ENCODE measurements at places on chromosomes 3 and 15. TPM values are rescaled to one million over a fixed set of nuclear protein-coding genes. Genes with fewer than 3 reads are reported as not detected.
A peak's percentile ranks its signal among the peaks of the same experiment; 100 is the strongest.

DNA sequence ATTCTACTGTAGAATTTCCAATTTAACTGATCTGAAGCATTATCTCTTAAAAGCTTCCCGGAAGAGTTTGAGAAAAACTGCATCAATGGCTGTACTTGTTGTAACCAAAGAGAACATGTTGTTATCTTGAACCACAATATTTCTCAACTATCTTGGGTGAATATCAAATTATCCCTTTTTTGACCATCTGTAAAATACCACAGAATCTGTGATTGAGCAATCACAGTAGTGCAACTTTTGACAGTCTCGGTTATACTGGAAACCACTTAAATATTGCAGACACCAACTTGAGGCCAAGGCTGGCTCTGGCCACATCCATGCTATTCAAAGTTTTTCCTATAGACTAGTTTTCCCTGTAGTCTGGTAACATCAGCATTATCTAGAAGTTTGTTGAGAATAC lies 842.8 kb upstream of the EPHA6 start:
- DNase-seq, result no peak

- peak; percentile 63 for DNase-seq
Observed at GRCh38 chr3:44323341-44323955, 15.1 kb upstream of the TCAIM start.

GRCh38 chr3:14889205-14889604 lies 58.2 kb upstream of the NR2C2 start:
- no peak for DNase-seq

DNA sequence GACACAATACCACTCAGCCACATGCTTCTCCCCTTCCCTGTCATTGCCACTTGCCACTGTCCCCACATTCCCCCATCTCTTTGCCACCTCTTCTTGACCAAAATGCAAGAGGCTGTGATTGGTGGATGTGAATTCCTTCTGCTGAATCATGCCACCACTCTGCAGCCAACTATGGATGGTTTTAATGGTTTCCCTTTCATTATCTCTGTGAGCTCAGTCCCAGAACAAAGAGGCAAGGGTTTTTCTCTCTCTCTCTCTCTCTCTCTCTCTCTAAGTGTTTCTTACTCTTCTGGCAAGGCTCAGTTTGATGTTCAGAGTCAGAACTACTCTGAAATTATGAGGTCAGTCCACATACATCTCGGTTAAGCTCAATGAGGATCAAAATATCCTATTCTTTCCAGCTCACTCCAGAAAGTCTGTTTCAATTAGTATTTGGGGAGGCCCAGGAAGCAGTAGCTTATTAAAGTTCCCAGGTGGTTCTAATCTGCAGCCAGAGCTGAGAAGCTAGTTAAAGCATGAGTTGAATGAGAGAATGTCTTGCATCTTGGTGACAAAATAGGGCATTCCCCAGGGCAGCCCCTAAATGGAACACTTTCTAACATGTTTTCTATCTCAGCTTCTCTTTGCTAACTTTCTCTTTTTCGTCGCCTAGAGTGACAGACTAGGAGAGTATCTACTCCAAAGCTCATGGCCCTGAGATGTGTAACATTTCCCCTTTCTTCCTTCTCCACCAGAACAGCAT lies 8.5 kb upstream of the ILDR1 start:
- no peak for DNase-seq

DNA sequence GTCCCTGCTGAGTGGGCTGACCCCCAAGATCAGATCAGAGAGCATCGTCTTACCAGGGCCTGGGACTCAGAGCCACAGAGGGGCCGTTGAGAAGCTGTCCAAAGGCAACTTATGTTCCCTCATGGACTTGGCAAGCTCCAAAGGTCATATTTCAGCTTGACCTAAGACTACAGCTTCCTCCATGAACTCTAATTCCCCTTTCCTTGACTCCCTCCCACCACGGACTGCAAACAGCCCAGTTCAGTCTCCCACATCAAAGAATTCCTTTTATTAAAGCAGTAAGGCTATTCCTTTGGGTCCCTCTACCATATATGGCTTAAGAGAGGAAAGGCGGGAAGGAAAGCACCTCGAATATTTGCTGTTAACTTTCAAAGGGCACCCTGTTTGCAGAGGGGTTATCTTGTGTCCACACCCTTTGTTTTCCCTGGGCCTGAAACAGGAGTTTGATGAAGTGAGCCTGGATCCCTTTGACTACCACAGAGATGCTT lies 146.1 kb upstream of the THBS1 start:
- no peak for DNase-seq

- no peak for DNase-seq
Observed at GRCh38 chr3:122272879-122273278, 52.2 kb upstream of the CSTA start.

- no peak for DNase-seq
Observed at GRCh38 chr3:134690226-134690625, 39.4 kb upstream of the KY start.

DNA sequence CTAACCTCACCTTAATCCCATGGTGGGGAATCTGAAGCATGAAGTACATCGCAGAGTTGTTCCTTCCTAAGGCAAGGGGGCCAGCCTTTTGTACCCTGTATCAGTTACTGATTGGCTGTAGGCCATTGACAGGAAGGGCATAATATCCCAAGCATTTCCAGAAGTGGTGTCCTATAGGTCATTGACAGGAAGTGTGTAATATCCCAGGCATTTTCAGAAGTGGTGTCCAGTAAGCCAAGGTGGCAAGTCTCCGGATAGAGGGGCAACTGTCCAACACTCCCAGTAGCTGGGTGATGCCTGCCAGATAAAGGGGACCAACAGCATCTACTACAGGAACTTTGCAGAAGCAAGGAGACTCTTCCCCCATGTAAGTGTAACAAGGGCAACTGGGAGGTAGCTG lies 52.1 kb upstream of the MYRIP start:
- no peak for DNase-seq

- DNase-seq, result no peak
Observed at GRCh38 chr3:158103887-158104327, 2.3 kb downstream of the SHOX2 start.

GRCh38 chr15:44033894-44034293 lies 161.2 kb downstream of the FRMD5 start:
- DNase-seq, result peak; percentile 53

GRCh38 chr3:184275381-184275701 lies 481 bp upstream of the ECE2 start:
- no peak for DNase-seq

DNA sequence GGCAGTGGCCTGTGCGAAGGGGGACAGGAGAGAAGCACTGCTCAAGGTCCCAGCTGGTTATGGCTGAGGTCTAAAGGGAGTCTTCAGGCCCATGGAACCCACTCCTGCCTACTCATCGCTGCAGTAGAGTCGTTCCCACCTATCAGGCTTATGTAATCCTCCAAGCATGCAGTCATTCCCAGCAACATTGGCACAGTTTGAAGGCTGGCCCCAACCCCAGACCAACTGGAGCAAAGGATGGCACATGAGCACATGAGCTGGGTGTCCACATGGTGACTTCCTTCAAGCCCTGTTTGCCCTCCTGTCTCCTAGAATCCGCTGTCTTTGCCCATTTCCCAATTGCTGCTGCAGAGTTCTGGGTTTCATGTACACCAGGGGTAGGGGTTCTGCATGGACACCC lies 60.5 kb upstream of the FGD5 start:
- no peak for DNase-seq

DNA sequence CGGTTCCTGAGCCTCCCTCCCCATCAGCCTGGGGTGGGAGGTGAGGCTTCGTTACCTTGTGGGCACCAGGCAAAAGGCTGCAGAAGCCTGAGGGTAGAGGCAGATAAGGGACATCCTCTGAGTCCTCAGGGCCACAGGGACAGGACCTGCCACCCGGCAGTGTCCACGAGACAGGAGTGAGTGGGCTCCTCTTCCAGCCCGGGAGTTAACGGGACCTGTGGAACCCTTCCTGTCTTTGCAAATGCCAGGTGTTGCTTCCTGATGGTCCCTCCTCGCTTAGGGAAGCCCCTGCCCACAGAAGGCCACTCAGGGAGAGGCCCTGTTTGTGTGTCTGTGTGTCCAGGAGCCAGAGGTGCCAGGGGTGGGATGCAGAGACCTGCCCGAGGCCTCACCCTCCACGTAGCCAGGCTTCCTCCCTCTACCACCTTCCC lies 111.1 kb upstream of the ALDH1A3 start:
- DNase-seq, result peak; percentile 61

ANKRD28 gene
- 61.3 TPM for total RNA-seq

TRIM71 gene
- not detected for total RNA-seq

SYNPR gene
- total RNA-seq, result not detected

C3orf22 gene
- not detected for total RNA-seq

VGLL3 gene
- 155 TPM for total RNA-seq

MED12L gene
- total RNA-seq, result 2.3 TPM

SLC2A2 gene
- not detected for total RNA-seq

TAGLN3 gene
- total RNA-seq, result not detected

Measured in aorta (tissue), 5 donors.